ENCODE measurements at places on chromosomes 2 and 18. TPM values are rescaled to one million over a fixed set of nuclear protein-coding genes. Genes with fewer than 3 reads are reported as not detected.

Gene SLC9A4
- 0.81 TPM for total RNA-seq

Gene ORC4
- 54.8 TPM for total RNA-seq

- no peak for DNase-seq
Observed at GRCh38 chr2:127624756-127625571, 21.0 kb upstream of the GPR17 start.

Gene RAB11FIP5
- 168 TPM for total RNA-seq

DNA sequence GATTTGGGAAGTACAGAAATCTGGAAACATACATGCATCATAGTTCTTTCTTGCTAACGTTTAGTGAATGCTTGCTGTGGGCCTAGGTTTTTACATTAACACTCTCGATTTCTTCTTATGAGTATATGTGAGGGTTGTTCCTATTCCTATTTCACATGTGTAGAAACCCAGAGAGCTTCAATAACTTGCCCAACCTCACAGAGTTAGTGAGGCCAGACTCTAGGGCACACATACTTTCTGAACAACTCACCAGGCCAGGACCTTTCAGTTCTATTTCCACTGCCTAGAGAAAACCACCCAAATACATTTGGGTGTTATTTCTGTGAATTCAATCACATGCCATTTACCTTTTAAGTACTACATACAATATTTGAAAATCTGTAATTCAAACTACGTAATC, 8.2 kb upstream of the KCTD1 start:
- no peak for DNase-seq

DNA sequence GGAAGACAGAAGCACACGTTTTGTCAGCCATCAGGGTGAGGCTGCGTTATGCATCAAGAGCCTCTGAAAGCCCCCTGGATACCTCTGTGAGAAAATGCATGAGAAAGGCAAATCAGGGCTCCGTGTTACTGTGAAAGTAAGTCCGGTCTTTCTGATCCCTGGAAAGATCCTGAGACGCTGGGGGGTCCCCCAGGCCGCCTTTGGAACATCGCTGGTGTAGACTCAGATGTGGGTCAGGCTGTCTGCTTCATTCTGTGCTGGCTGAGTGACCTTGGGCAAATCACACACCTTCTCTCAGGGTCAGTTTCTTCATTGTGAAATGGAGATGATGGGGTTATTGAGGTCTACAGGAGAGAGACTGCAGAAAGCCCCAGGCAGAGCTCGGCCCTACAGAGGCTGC, 42.0 kb upstream of the HS6ST1 start:
- no peak for DNase-seq

DNA sequence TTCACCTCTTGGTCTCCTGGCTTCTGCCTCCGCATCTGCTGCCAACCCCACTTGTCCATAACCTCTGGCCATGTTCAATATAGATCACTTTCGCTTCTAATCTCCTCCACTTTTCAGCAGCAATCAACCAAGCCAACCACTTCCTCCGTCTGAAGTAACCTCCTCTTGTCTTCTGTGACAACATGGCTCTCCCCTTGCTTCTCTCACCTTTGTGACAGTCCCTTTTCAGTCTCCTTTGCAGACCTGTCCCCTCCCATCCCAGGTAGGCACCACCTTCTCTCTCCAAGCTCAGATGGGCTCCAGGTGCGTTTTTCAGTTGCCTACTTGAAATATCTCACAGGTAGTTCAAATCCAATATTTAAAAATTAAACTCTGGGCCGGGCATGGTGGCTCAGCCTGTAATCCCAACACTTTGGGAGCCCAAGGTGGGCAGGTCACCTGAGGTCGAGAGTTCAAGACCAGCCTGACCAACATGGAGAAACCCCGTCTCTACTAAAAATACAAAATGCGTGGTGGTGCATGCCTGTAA, 4.7 kb upstream of the PSD4 start:
- DNase-seq, result no peak

Gene HOXD8
- 41.2 TPM for total RNA-seq

Gene LOXHD1
- 11.3 TPM for total RNA-seq

DNA sequence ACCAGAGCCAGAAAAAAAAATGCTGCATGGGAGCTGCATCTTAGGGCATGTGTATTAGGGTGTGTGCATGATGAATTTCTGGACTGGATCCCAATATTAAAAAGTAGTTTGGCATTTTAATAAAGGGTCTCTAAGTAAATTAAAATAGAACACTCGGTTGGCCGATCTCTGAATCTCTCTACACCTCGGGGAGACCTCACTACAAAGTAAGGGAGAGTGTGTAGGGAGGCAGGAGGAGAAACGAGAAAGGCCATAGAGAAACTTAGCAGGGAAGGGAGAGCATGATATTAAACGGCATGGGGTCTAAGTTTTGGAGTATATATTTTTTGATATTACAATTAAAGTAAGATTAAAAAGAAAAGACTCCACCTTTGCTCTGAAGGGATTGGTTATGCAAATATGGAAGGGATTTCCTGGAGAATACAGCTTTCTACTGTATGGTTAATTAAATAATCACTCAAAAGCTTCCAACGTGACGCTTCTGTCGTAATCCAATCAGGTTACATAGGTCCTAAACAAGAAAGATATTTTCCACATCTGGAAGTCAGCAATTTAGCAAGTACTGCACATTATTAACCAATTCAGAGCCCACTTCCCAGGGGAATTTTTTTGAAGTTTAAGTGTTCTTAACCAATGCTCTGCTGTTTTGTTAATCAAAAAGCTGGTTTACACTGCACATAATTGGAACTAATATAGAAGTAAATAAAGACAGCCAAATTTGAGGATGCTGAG, 1.0 kb upstream of the ZEB2 start:
- DNase-seq, result no peak

Gene TMEM247
- total RNA-seq, result 27.2 TPM

- no peak for DNase-seq
Observed at GRCh38 chr2:198571393-198571792, 767.0 kb downstream of the PLCL1 start.

Gene CYP26B1
- 42.1 TPM for total RNA-seq

DNA sequence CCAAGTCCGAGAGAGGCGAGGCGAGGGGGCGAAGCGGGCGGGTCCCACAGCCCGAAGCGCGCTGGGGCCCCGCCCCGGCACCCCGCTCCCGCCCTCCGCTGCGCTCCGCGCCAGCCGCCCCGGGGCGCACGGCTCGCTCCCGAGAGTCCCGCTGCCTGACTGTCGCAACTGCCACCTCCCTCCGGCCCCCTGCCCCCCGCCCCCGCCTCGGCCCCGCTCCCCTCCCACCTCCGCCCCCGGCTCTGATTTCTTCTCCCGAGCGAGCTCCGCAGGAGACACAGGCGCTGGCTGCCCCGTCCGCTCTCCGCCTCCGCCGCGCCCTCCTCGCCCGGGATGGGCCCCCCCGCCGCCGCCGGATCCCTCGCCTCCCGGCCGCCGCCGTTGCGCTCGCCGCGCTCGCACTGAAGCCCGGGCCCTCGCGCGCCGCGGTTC, at the start of gene WNT6:
Gene WNT6, plus strand, starts transcription at position 250 of the 432 bp plus-strand sequence. CDS start 233 bp downstream, outside the sequence.
- no peak for DNase-seq

Gene SERPINB13
- not detected for total RNA-seq

GRCh38 chr2:69405306-69405705, 18.3 kb upstream of the GFPT1 start:
- DNase-seq, result no peak

DNA sequence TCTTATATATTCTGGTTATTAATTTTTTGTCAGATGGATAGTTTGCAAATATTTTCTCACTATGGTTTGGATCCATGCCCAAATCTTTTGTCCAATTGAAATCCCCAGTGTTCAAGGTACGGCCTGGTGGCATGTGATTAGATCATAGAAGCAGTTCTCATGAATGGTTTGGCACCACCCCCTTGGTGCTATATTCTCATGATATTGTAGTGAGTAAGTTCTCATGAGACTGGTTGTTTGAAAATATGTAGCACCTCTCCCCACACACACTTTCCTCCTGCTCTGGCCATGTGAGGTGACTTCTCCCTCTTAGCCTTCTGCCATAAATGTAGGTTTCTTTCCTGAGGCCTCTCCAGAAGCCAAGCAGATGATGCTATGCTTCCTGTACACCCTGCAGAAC, 107.7 kb upstream of the KYNU start:
- DNase-seq, result no peak

- no peak for DNase-seq
Observed at GRCh38 chr2:118309257-118309945, 221.1 kb downstream of the INSIG2 start.

GRCh38 chr2:128427413-128427755, 108.7 kb upstream of the HS6ST1 start:
- DNase-seq, result no peak

DNA sequence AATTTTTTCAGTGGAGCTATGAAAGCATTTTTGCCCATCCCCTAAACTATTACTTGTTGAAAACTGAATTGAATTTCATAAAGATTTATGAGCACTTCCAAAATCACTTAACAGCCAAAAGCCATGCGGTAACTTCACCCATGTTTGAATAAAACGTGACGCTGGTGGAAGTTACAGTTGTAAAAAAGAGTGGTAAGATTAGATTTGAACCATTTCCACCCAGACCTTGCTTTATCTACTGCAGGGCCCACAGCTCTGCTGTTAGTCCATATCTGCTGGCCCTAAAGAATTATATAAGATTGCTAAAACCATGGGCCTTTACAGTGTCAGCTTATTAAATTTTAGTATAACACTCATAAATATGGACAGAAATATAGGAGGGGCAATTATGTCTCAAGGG, 15.5 kb upstream of the ITGA4 start:
- DNase-seq, result no peak

- DNase-seq, result no peak
Observed at GRCh38 chr18:55343396-55344073, 244.5 kb downstream of the TCF4 start.

DNA sequence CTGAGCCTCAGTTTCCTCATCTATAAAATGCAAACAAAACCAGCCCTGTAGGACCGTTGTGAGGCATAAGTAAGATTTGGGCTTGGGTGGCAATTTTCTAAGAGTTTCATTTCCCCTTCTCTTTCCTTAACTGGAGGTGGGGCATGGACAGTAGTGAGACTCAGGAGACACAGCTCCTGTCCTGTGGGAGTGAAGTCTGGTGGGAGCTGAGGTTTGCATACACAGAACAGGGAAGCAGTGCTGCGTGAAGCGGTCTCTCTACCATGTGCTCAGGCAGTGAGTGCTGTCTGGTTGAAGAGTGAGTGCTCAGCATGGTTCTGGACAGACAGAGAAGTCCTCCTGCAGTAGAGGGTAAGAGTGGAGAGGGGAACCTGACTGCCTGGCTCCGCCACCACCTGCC, 62.3 kb upstream of the MCFD2 start:
- DNase-seq, result no peak

DNA sequence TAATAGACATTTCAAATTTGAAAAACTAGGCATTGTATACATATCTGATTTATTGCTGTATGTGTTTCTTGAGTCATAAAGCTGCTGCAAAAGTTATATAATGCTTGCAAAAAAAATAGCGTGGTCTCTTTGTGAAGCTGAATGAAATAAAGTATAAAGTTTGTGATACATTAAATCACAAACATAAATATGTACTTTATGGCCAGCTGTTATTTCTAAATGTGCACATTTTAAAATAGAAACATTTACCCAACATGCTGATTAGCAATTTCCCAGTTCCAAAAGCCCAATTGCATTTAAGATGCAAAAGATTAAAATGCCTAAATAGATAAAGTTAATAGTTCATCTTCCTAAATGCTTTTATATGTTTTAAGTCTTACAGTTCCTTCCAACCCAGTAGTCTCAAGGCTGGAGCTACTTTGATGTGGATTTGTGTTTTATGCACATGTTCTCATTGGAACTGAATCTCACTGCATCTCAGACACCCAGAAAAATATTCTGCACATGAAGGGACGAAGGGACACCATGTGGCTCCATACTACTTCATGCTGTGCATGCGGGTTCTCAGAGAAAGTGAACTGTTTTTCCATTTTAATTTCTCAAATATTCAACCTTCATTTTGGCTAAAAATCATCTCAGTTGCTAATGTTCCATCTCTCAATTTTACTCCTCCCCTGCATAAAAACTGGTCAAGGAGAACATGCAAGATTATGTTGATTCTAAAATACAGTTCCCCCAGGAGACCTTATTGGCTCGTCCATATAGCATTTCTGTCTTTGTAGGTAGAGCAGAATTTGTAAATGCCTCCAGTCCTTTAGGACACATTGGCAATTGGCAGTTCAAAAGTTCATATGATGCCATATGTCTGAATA, 304.6 kb downstream of the MTX2 start:
- DNase-seq, result no peak

Gene HOXD13
- 0.31 TPM for total RNA-seq

Gene TRABD2A
- 44.1 TPM for total RNA-seq

- DNase-seq, result no peak
Observed at GRCh38 chr2:160652236-160652635, 158.6 kb upstream of the RBMS1 start.

GRCh38 chr2:86225581-86225980, 26.3 kb downstream of the MRPL35 start:
- no peak for DNase-seq

Gene DOK6
- 0.71 TPM for total RNA-seq

DNA sequence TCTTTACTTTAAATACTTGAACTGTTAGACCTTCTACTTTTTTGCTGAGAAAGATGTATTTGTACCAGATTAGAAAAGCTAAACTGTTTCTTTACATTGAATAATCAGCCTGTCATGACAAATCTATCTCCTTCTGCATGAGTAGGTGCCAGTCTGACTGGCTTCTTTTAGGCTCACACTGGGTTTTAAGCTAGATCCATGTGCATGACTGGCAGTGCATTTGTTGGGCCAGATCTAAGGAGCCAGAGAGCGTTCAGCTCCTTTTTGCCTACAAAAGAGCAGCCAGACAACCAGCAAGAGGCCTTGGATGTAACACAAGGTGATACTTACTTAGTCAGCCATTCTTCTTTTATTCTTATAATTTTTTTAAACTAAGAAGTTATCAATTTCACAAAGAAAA, 82.0 kb upstream of the OTX1 start:
- no peak for DNase-seq

Gene KHK
- total RNA-seq, result 5.3 TPM

Gene SIX3
- total RNA-seq, result 0.19 TPM

Data from testis (tissue), 5 donors.